AG04450 (cell line): ENCODE measurements at places on chromosomes 12 and 14.

GRCh38 chr12:131749618-131750315 lies 38.9 kb downstream of the SFSWAP start:
- DNase-seq, result no peak

DNA sequence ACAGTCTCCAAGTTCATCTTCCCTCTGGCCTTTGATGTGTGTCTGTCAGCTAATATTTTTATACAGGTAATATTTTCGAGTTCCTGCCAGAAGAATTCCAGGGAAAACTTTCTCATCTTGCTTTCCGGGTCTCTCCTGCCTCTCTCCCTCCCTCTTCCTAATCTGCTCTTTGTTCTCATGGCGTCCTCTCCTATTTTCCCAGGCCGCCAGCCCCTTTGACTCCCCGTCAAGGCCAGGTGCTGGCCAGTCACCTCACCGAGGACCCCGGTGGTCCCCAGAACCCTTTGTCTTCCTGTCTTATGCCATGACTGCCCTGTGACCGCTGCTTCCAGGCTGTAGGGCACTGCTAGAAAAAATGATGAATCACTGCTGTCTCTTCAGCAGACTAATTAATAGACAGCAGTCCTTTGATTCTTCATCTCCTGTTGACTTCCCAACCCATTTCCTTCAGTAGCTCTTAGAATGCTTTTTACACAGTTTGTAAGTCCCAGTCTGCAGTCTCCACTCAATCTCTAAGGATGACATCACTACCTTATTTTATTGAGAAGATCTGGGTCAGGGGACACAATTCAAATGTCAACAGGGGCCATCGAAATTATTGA lies 40.7 kb downstream of the PPFIBP1 start:
- no peak for DNase-seq

DNA sequence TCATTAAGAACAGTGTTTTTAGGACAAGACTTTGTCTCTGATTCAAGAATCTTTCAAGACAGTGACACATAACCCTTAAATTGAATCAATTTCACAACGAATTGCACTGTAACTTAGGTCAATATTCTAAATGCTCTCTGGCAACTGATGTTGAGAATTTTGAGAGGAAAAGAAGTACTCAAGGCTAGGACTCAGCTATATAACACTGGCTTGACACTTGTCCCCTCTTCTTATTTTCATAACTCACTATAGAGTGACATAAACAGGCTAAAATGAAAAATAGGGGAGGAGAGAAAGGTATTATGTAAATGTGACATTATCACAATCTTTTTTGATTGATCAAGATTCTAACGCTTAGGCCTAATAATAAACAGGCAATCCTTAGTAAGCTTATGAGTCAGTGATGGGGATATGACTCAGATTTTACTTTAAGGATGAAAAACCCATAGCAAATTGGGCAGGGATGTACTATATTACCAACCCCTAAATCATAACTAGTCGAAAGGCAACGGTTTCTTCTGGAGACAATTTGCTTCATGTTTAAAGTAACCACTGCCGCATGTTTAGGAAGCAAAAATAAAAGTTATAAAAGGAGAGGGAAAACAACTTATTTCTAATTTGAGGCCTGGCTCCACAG lies 10.9 kb downstream of the BTG1 start:
- DNase-seq, result no peak

- DNase-seq, result no peak
These were observed 5.8 kb downstream of the MON2 start for GRCh38 chr12:62472472-62472871.

GRCh38 chr14:24416254-24416931 lies 13.1 kb downstream of the CBLN3 start:
- DNase-seq, result no peak
